ENCODE measurements at places on chromosomes 3 and 15.

GRCh38 chr15:86076468-86076867, 3.2 kb upstream of the AGBL1 start:
- no peak for DNase-seq

- DNase-seq = no peak
These were observed 1292.6 kb downstream of the SI start for GRCh38 chr3:163785693-163786092.

GRCh38 chr15:61314427-61314826, 85.3 kb upstream of the RORA start:
- DNase-seq = no peak

- no peak for DNase-seq
These were observed 54.0 kb downstream of the ETV5 start for GRCh38 chr3:186054792-186055352.

- no peak for DNase-seq
These were observed 1.5 kb upstream of the TCF12 start for GRCh38 chr15:56916825-56917477.
